AML-193 (cell line): ENCODE measurements at places on chromosomes 7 and 10.

DNA sequence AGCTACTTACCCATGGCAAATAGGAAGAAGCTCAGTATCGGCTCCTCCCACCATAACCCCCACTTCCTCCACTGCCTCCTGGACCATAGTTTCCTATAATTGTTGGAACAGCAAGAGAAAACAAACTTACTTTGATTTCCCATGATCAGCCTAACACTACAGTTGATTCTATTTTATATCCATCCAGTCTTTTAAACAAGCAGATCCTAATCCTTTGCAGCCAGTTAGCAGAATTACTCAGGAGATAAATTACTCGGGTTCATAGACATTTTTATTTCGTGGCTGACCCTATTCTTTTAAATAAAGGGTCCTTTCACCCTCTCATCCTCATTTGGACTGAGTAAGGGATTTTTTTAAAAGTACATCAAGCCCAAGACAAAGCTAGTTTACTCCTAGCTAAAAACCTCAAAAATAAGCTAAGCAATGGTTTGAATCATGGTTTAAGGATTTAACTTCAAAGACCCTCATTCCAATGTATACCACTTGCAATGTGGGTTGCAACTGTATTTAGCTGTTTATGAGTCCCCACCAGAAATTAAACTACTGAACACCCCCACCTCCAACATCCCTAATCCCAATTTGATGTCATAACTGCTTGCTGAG is 8.0 kb downstream of the HNRNPA2B1 start:
- no peak for DNase-seq

- DNase-seq: peak; percentile 14
Measured at GRCh38 chr7:129829737-129830631, 122.8 kb downstream of the UBE2H start.

DNA sequence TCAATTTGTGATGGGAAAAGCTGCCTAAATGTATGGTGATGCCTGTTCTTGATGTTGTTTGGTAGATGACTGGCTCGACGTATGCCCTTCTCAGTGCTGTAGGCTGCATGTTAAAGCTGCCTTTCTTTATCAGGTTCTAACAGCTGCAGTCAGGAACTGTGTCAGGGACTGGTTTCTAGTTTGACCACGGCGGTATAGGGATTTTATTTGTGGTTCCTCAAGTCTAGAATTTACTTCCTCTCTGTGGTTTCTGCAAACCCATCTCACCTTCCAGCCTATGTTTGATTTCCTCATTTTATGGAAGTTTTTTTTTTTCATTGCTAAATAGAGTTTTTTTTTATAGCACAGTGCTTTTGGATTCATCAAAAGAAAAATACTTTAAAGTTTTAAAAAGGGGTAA is 26.5 kb downstream of the LMTK2 start:
- peak; percentile 95 for DNase-seq

GRCh38 chr7:34825221-34825620 is 167.2 kb downstream of the NPSR1 start:
- DNase-seq: no peak

- DNase-seq: no peak
Measured at GRCh38 chr10:4198216-4198615, 413.2 kb upstream of the KLF6 start.

DNA sequence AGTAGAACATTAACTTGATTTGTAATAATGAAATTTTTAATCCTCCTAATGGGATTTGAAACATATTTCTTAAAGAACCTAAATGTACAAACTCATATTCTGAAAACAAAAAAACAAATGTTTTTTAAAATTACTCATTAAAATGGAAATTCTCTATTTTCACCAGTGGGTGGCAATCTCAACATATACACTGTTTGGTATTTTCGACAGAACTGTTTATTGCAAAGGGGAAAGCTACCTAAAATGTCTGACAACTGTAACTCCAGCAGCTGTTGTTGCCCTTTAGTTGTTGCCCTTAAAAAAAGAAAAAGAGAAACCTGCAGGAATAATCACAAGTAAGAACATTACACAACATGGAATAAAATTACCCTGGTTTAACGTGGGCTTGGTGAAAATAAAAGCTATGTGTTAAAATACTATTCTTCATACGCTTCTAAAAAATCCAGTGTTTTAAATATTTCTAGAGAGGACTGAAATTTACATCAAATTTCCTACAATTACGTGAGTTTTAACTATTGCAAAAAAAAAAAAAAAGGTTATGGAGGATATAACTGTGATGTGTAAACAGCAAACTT is 54.5 kb downstream of the COL1A2 start:
- peak; percentile 63 for DNase-seq

- DNase-seq: no peak
Measured at GRCh38 chr10:112394475-112394875, 20.6 kb downstream of the ACSL5 start.
